ENCODE measurements at places on chromosomes 7 and 10.

DNA sequence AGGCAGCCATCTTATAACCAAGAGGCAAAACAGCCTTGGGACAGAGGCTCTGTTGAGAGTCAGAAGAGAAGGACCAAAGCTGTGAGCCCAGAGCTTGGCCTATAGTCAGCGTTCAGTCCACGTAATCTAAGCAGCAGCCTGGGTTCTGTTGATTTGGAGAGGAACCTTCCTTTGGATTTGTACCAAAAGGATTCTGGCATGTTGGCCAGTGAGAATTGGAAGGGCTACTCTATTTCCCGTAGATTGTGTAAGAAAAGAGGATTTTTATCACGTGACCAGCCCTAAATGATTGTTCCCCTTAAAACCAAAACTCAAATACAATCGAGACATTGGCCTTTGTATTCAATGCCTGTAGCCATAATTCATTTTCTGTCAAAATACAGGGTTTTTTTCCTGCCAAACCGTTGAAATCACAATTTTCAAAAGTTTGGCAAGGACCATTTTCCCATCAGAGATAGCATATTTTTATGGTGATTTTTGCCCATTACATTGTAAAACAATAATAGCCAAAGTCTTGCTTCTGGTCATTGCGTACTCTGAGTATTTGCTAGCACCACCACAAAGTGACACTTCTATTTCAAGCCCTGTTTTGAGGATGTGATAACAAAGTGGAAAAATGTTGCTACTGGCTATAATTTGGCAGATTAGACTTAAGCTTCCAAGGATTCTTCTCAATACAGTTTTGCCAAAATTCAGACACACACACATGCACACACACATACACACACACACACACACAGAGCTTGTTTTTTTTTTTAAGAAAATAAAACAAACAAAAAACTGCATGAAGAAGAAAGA is 23.1 kb upstream of the BMPER start:
- no peak for DNase-seq

GRCh38 chr7:140165422-140165821 is 11.4 kb downstream of the KDM7A start:
- DNase-seq: no peak

GRCh38 chr10:86098187-86098881 is 268.3 kb downstream of the GRID1 start:
- DNase-seq: no peak

- no peak for DNase-seq
Measured at GRCh38 chr7:38411404-38411803, 138.0 kb upstream of the TARP start.

- DNase-seq: no peak
Measured at GRCh38 chr7:24831240-24831639, 74.0 kb upstream of the GSDME start.

DNA sequence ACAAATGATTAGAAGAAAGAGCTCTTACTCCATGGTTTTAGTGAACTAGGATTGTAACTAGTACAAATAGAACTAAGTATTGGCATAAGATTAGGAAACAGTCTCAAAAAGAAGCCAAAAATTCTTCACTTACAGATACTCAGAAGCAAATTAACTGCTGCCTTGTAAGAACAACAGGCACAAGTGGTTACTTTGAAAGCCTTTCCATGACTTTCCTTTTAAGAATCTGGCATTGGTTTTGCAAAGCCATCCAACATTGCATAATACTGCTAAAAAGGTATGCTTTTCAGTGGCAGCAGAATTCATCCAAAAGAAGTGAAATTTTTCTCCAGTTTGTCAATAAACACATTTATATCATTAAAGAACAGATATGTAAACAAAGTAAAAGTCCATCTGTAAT is 126.8 kb upstream of the ODAD2 start:
- DNase-seq: no peak

DNA sequence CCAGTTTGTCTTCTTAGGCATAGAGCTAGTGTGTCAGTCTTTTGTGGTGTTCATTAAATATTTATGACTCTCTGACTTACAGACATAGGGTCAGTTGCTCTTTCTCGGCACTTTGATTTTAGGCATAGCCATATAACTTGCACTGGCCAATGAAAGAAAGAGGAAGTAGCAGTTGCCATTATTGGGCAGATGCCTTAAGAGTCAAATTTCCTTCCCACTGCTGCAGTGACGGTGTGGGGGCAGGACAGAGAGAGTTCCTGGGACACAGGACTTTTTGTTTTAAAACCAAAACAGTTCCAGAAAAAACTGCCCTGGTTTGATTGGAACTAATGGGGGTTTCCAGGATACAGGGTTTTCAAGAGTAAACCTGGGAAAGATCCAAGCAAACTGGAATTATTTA is 60.2 kb upstream of the PHF14 start:
- DNase-seq: no peak

GRCh38 chr10:129601737-129602136 is 134.7 kb downstream of the MGMT start:
- DNase-seq: no peak

GRCh38 chr7:97971990-97972943 is 17.7 kb downstream of the OCM2 start:
- DNase-seq: peak; percentile 72

- DNase-seq: no peak
Measured at GRCh38 chr7:51471210-51471980, 154.8 kb upstream of the COBL start.

DNA sequence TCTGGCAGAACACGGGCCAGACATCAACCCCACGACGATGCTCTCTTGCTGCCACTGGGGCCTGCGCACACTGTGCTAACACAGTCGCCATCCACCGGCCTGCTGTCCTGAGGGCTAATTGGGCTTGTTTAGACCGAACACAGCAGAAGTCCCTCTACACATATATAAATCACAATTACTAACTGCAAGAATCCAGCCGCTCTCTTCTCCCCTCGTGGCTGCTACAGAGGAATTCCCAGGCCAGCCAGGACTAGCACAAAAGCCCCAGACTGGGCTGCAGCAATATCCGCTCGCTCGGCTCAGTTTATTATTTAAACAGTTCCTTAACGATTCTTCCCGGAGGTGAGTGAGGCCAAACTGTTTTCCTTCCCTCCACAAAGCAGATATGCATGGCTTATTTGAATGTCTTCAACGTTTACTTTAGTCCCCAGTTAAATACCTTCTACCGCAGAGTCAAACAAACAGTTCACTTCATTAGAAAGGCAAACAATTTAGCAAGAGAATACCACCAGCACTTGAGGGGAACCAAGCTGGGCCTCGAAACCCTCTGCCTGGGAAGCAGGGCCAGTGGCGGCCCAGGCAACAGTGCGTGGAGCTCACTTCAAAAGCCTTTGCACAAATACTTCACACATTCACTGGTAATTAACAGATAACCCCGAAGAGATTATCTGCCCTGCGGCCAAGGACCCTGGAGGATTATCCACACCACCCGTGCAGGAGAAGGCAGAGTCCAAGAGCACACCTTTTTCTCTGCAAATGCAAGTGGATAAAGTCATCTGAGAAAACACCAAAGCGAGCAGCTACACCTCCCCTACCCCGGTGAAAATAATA is 145.3 kb downstream of the GLI3 start:
- DNase-seq: no peak

GRCh38 chr10:30022590-30022989 is 36.8 kb downstream of the JCAD start:
- DNase-seq: no peak

GRCh38 chr10:5030989-5031388 is 27.3 kb upstream of the AKR1C2 start:
- no peak for DNase-seq

DNA sequence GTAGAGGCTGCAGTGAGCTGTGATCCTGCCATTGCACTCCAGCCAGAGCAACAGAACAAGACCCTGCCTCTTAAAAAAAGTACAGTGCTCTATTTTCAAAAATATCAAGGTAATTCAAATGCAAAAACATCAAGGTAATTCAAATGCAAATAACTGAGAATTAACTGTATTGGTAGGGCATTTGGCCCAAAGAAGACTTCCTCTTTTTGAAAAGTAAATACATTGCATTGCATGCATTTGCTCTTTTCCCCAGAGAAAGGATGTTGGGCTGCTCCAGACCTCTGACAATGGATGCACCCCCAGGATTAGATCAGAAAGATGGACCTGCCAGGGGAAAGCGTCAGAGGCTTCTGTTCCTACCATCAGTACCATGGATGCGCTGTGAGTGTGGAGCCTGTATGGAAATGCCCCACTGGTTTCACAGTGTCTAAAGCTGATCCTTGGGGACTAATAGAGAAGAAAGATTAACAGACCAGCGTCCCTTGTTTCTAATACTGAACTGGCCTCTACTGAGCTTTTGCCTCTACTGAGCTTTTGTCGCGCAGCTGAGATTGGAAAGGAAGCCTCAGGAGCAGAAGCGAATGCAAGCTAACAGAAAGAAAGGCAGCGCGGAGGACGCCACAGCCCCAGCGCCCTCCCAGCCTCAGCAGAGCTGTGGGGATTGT is 93.5 kb upstream of the LYZL2 start:
- no peak for DNase-seq

GRCh38 chr7:33196221-33196620 is 66.9 kb downstream of the BBS9 start:
- DNase-seq: no peak

DNA sequence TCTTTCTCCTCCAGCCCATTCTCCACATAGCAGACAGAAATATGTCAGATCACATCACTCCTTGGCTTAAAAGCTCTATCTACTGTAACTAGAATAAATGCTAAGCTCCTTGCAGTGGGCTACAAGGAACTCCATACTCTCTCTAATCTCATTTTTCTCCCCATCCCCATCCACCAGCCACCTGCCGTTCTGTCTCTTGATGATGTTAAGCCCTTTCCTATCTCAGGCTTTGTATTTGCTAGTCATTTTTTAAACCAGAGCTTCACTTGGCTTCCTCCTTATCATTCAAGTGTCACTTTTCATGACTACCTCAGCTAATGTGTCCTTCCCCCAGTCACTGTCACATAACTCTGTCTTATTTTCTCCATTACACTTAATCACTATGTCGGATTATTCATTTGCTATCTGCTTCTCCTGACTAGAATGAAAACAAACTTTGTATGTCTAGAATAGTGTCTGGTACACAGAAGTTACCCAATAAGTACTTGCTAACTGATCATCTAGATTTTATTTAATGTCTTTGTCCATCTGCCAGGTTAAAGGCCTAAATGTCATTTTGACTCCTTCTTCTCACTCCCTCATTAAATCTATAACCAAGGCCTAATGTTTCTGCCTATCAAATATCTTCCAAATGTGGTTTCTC is 87.2 kb upstream of the RPA3 start:
- DNase-seq: no peak

DNA sequence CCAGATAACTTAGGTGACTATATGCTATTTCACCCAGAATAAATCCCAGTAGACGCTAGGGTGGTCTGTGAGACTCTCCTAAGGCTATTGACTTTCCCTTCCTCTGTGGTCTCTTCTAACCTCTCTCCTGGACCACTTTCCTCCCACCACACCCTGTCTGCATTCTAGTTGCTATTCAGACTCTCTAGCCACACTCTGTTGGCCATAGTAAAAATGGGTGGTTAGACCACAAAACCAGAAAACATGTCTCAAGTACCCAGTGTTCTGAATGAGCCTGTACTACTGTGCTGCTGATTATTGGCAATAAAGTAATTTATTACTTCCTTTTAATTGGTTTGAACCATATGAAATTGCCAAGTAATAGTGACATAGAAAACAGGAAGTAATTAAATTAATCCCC is 240.8 kb downstream of the KIF20B start:
- DNase-seq: no peak

DNA sequence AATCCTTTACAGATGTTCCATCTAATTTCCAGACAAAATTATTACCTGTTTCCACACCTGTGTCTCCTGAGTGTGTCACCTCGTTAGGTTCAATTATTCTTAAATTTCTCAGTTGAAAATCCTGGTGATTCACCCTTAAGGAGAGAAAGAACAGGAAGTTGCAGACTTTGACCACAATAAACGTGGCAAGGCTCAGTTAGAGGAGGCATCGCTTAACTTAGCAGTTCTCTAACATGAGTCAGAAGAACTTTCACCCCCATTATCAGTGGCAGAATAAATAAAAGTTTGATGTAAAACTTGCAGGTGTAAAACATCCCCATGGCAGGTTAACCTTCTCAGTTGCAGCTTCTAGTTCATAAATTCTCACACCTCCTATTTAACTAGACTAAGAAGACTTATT is 8.3 kb downstream of the XPNPEP1 start:
- no peak for DNase-seq

DNA sequence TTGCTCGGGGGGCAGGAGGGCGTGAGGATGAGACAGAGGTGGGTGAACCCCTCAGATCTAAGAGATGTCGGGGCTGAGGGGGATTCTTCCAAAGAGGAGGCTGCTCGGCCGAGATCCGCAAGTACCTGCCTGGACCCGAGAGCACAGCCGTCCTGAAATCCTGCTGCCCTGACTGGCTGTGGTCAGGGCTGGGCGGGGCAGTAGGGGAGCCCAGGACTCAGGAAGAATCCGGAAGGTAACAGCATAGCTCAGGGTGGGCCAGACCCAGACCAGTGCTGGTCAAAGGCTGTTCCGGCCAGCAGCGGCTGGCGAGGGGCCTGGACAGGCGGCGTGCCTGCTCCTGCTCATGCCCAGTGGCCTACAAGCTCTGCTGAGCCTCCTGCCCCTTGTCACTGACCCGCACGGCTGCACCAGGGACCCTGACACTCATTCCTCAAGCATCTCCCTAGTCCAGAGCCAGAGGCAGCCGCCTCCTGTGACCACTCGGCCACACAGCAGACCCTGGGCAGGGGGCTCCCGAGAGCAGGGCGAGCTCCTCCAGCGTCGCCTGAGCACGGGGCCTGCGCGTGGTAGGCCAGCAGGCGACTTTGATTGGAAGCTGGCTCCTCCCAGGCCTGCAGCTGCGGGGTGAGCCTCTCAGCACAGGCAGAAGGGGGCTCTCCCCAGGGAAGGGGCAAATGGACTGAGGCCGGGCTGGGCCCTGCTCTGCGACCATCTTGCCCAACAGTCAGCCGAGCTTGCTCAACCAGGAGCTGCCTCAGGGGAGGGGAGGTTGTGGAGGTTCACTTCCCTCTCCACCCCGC is 3.1 kb upstream of the ADAP1 start:
- no peak for DNase-seq

DNA sequence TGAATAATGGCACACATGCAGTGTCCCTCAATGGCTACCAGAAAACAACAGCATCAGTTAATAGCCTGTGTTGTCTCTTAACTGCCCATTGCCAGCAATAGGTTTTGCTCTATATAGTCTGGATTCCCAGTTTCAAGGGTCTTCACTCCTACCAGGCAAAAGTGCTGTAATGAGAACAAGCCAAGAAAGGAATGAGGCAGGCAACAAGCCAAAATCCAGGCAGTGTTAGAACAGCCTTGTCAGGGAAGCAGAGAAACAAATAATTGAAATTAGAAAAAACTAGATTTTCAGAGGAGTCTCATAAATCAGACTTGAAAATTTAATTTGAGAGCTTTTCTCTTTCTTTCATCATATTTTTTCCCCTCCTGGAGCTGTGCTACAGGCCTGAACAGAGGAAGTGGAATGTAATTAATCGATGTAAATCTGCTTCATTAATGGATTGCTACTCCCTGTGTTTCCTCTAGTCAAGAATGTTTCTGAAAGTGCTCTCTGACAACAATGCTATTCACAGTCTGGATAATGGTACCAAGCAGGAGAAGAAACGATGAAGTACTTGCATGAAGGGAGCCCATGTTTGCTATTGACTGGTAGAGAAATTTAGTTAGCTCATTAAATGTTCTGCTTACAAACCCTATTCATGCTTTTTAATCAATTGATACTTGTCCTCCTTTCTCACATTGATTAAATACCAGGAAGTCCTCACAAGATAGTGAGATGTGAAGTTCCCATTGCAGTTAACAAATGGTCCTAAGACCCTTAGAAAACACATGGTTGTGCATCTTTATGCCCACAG is 202.0 kb upstream of the LRRTM3 start:
- DNase-seq: no peak
